ENCODE measurements at places on chromosomes 5 and 9.

GRCh38 chr5:118006219-118006618 is 982.1 kb downstream of the DTWD2 start:
- no peak for DNase-seq

GRCh38 chr5:74625742-74626241 is 14.7 kb downstream of the ENC1 start:
- DNase-seq = peak; percentile 40

- DNase-seq = no peak
Observed at GRCh38 chr9:84322828-84323227, 17.7 kb downstream of the SLC28A3 start.

- DNase-seq = no peak
Observed at GRCh38 chr9:16619914-16620520, 250.5 kb downstream of the BNC2 start.

DNA sequence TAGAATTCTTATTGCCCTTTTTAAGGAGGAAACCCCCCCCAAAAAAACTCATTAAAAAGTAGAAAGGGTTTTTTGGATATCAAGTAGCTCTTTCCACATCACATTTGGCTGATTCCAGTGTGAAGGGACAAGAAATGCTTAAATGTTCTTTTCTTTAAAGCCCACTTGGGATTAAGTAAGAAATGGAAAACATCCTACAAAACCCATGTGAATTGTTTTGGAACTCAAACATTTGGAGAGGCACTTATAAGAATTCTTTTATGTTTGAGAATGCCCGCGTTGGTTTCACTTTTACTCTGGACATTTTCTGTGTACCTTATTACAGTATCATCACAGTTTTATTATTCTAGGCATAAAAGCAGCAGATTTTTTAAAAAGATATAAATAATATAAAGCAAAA is 301.1 kb upstream of the ACTBL2 start:
- DNase-seq = no peak

DNA sequence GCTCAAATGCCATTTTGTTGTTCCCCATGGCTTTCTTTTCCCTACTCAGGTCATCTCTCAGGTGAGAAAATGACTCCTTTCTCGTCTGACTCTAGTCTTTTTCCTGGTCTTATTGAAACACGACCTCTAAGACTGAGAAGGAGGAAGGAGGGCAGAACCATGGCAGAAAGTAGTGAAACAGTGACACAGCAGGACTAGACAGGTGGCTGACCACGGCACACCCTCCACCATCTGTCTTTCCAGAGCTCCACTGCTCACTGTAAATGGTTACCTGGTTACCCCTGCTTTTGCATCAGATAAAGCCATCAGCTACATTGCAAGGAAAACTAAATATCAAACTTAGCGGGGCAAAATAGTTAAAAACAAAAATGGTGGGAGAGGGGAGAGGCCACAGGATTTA is 30.9 kb downstream of the NR4A3 start:
- no peak for DNase-seq

GRCh38 chr5:1435369-1435768 is 9.9 kb downstream of the SLC6A3 start:
- no peak for DNase-seq

- no peak for DNase-seq
Observed at GRCh38 chr5:38541174-38541725, 15.2 kb downstream of the LIFR start.

DNA sequence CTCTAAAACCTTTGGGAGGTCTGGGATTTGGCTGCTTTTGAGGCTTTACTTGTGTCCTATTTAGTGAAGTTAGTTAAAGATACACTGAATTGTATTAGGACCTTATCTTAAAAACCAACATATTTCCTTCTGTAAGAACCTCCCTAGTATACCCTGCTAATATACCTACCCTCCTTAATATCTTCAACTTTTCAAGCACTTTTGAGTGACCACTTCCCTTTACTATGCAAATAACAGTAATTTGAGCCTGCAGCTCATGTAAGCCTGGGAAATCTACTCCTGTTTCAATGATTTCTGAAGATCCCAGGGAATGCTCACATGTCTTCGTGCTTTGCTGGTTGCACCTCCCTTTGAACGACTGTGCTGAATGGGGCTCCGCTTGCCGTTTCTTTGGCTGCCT is 358.5 kb downstream of the YTHDC2 start:
- DNase-seq = no peak

- DNase-seq = no peak
Observed at GRCh38 chr5:72282878-72283277, 37.2 kb downstream of the MRPS27 start.

- no peak for DNase-seq
Observed at GRCh38 chr9:13646500-13647021, 367.1 kb upstream of the MPDZ start.

- DNase-seq = no peak
Observed at GRCh38 chr5:88925692-88926490, 42.9 kb upstream of the MEF2C start.

DNA sequence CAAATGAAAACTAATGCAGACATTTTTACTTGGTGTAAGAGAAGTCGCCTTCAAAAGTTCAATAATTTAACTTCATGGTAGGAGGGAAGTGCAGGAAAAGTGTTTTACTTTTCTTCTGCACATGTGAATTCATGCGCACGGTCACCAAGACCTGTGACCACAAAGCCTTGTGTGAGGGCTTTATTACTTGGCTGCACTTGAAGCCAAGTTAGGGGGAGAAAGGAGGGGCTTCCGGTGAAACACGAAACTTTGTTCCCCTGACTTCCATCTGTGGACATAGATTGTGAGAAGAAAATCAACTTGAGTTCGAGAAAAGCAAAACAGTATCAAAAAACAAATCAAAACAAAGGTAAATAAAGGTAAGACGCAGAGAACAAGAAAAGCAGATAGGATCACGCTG is 239.9 kb downstream of the ROR2 start:
- DNase-seq = no peak

- no peak for DNase-seq
Observed at GRCh38 chr9:81239388-81239787, 450.0 kb downstream of the TLE1 start.

DNA sequence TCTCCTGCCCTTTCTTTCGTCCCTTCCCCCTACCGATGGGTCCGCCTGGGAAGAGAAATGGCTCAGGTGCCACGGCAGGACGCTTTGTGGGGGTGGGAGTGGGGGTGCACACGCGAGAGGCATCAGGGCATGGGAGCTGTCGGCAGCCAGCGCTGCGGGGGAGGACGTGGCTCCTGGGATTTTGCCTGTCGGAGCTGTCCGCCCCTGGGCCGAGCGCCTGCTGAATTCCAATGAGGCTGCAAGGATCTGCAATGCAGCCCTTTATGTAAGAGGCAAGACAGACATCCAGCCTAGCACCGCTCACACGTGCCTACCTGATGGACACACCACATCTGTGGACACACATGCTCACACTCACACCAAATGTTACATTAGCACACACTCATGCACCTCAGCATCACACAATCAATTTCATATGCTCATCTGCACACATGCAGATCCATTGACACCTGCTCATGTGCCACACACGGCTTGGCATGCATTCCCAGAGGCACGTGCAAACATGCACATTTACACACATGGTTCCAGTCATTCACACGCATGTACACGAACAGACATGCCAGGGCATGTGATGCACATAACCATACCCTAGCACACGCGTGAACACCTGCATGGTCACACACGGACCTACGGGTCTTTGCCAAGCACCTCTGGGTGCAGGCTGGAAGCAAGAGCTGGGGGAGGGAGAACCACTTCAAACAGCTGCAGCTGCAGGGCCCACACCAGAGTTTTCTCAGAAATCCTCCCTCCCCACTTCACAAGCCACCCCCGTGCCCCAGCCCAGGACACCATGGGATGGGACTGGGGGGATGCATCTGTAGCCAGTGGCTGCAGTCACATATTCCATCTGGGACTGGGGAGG is 1.4 kb downstream of the GRIN1 start:
- peak; percentile 42 for DNase-seq

DNA sequence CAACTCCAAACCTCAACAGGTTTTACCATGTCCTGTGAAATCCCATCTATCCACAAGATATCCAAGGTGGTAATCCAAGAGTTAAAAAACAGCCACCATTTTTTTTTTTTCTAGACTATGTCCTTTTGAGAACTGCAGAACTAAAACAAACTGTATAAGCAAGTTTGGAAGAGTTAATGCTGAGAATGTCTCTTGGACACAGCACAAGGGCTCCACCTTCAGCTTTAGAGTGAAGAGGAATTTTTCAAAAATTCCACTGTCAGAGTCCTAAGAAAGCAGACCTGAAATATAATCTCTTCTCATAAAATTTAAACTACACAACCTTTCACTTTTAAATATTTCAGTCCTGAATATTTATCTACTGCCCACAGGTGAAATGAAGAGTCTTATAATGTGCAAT is 167.8 kb upstream of the CCNG1 start:
- no peak for DNase-seq

- no peak for DNase-seq
Observed at GRCh38 chr9:9996259-9996658, 616.5 kb downstream of the PTPRD start.

DNA sequence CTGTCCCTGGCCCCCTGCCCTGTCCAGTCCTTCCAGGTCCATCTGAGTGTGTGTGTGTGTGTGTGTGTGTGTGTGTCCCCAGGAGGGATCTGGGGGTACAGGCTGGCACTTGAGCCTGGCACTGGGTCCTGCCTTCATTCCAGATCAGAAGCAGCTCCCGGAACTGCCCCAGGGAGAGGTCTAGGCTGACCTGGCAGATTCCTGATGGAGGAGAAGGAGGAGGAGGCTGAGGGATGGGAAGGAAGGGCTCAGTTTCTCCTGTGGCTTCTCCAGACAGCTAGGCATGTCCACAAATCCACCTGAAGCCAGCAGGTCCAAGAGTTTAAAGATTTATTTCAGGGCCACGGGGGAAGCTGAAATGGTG is 328 bp downstream of the NDST1 start:
- DNase-seq = no peak

DNA sequence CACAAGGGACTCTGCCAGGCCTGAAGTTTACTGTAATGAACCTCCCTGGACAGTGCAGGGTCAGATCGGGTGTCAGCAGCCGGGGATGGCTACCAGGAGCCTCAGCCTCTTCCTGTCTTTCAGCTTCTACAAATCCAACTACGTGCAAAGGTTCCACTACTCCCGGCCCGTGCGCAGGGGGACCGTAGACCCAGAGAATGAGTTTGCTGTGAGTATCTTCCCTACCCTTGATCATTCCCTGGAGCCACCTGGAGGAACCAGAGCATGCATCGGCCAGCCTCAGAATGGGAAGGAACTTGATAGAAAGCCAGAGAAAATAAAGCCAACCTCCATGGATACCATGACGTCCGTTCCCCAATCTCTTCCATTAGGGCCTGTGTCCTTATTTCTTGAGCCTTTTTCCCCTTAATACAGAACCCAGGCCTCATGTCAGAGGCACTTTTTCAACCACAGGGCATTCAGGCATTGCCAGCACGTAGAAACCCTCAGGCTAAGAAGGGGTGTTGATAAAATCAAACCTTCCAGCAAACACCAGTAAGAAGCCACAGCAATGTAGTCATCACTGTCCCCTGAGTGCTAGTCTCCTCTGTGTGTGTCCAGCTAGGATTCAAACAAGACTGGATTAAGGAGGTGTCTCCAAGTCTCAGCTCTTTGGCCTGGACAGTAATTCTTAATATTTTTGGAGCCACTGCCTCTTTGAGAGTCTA is 49.0 kb upstream of the FOXI1 start:
- DNase-seq = no peak

- DNase-seq = no peak
Observed at GRCh38 chr5:54915466-54916027, 69.8 kb downstream of the ESM1 start.

GRCh38 chr9:136174779-136175615 is 29.9 kb downstream of the LHX3 start:
- no peak for DNase-seq

DNA sequence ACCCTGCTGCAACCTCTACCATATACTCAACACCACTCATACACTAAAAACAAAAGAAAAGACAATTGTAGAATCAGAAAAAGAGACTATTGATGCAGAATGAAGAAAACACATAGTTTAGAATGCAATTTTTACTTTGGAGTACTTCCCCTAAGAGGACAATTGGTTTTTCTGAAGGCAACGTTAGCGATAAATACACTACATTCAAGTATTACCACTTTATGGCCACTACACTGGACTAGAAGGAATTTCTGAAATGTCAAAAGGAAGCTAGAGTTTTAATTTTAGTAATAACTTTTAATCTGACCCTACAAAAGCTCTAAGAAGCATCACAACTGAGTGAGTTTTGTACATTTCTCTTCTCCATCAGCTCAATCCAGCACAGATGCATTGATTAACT is 24.7 kb downstream of the PUM3 start:
- DNase-seq = no peak

DNA sequence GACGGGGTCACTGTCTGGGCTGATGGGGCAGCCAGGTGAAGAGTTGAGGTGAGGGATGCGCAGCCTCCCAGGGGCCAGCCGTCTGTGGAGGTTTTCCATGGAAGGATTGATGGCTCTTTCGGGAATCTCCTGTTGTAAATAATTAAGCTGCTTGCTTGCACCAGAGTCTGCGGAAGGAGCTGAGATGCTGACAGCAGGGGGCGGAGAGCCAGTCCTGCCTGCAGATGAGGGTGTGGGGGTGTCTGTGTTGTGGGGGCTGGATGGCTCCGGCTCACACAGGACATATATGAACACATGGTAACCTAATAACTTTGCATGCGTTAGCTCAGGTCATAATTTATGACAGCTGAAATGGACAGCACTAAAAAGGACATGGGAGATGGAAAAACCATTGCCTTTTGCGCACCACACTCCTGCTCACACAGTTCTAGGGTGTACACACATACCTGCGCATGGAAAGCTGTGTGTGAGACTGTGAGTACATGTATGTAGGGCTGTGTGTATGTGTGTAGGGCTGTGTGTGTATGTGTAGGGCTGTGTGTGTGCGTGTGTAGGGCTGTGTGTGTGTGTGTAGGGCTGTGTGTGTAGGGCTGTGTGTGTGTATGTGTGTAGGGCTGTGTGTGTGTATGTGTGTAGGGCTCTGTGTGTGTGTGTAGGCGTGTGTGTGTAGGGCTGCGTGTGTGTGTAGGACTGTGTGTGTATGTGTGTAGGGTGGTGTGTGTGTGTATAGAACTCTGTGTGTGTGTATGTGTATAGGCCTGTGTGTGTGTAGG is 36.8 kb upstream of the SEMA4D start:
- no peak for DNase-seq

DNA sequence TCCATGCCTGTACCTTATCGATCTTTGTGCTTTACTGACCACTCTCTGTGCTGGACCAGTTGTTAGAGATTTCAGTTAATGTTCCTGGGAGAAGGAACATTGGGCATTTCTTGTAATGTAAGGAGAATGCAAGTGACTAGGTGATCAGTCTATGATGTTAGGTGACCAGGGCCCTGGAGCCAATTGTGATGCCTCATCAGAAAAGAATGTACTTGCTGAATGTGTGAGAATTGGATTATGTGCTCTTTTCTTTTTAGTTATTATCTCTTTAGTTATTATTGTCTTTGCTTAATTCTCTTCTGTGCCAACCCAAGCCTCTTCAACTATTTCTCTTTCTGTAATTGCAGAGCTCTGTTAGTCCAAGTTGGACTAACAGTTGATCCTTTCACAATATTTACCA is 92.9 kb downstream of the LRRC70 start:
- no peak for DNase-seq

GRCh38 chr9:34371886-34372466 is 4.7 kb downstream of the MYORG start:
- no peak for DNase-seq
